ENCODE measurements at places on chromosomes 6 and 20. TPM values are rescaled to one million over a fixed set of nuclear protein-coding genes. Genes with fewer than 3 reads are reported as not detected.

Gene L3MBTL1
- total RNA-seq = 19.3 TPM

Gene ERMARD
- total RNA-seq = 24.7 TPM

Gene MLN
- total RNA-seq = not detected

Gene KCNK5
- total RNA-seq = 1.1 TPM

Gene ADGRF4
- total RNA-seq = not detected

Gene TMEM200A
- 5.5 TPM for total RNA-seq

Gene GLP1R
- total RNA-seq = not detected

Gene RGS17
- total RNA-seq = 0.30 TPM

Gene C6orf52
- total RNA-seq = not detected

Gene ASIP
- not detected for total RNA-seq

Gene TRDN
- total RNA-seq = not detected

Gene PABPC1L
- total RNA-seq = 45.6 TPM

Gene SNX21
- 1.9 TPM for total RNA-seq

Gene HAO1
- not detected for total RNA-seq

Gene BIRC7
- not detected for total RNA-seq

Gene TSBP1
- not detected for total RNA-seq

Gene VSTM2L
- total RNA-seq = not detected

Gene ZBTB22
- total RNA-seq = 17.6 TPM

Gene FUT9
- not detected for total RNA-seq

Gene C6orf136
- 24.5 TPM for total RNA-seq

Gene CLIC5
- total RNA-seq = 9.7 TPM

Gene SULF2
- 0.76 TPM for total RNA-seq

Gene SLCO4A1
- total RNA-seq = 6.0 TPM

Gene FAM83C
- not detected for total RNA-seq

Gene DSN1
- total RNA-seq = 11.1 TPM

Gene PHACTR3
- not detected for total RNA-seq

Gene PPP1R18
- total RNA-seq = 125 TPM

Gene C4A
- 11.6 TPM for total RNA-seq

Gene BMP7
- not detected for total RNA-seq

Gene SUPT3H
- total RNA-seq = 11.7 TPM

Gene CRIP3
- 4.1 TPM for total RNA-seq

Gene HFE
- 2.4 TPM for total RNA-seq

Gene DNAH8
- not detected for total RNA-seq

Gene SNAI1
- 0.95 TPM for total RNA-seq

Measured in T-cell (primary cell).